Fibroblast of the aortic adventitia (primary cell): ENCODE measurements at places on chromosomes 13 and 19. TPM values are rescaled to one million over a fixed set of nuclear protein-coding genes. Genes with fewer than 3 reads are reported as not detected.

Gene PCSK4
- 0.25 and 2.2 TPM in 2 replicates for total RNA-seq

Gene ATG4D
- 6.3 and 11.4 TPM in 2 replicates for total RNA-seq

Gene NRTN
- total RNA-seq, result 0.09 TPM in 1 of 2 replicates, not detected in the other

Gene ZNF829
- 5.2 and 5.5 TPM in 2 replicates for total RNA-seq

Gene CGB1
- total RNA-seq, result not detected in 2 replicates

Gene ANKRD24
- total RNA-seq, result 0.99 and 5.1 TPM in 2 replicates

Gene FXYD3
- total RNA-seq, result 1.3 TPM in 1 of 2 replicates, not detected in the other
